NCI-H748 treated with DMSO at 0.1 percent for 48 hours (cell line): ENCODE measurements at places on chromosomes 16 and 17.

DNA sequence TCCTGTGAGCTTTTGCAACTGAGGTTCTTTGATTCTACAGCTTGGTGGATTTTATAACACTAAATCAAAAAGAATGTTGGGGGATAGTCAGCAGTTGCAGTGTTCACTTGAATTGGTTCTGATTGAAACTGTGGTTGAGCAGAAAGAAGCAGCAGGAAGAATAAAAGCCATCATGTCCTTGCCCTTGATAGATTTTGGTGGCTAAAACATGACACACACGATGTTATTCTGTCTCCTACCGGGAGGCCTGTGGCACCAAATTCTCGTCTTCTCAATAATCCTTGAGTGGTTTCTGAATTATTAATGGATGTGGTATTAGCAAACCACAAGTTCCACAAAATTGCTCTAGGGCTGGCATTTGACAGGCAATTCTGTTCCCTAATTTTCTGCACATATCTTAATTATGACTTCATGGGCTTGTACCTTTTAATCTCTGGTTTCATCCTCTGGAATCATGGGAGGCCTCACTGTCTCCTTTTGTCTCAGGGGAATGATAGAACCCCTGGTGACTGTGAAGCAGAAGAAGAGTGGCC is 338.2 kb downstream of the SNX29 start:
- no peak for DNase-seq

GRCh38 chr17:41322094-41322902 is 6.8 kb upstream of the KRTAP17-1 start:
- DNase-seq, result peak; percentile 60

DNA sequence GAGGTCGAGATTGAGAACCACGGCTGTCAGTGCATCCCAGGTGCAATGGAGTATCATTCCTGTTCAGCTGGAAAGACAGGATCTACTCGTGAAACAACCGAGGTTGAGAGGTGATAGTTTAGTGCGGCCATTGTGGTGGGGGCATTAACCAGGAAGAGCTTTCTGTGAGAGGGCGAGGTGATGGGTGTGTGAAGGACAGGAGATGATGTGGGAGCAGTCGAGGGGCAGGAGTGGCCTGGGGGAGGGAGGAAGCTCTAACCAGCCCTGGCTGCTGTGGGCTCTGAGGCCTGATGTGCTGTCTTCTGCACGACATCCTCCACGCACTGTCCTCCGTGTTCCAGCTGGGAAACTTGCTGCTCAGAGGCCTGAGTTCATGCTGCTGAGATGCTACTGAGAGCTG is 22.0 kb downstream of the GOSR2 start:
- no peak for DNase-seq

DNA sequence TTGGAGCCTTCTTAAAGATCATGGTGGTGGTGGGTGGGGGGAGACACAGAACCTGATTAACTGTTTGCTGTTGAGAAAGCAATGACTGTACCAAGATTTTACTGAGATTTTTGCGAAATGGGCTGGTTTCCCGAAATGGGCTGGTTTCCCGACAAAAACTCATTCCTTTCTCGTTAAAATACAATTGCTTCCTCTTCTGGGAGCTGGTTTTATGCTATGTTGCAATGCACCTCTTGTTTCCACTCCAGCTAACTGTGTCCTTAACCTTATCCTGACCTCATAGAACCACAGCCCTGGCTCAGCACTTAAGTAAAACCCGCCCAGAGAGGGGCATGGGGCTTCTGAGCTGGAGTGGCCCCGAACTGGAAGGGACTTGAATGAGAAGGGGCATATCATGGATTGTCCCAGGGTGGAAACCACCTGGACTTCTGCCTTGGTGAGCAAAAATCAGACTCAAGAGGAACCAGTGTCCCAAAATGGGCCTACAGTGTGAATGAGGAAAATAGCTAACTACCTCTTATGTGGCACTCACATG is 20.9 kb downstream of the FAM20A start:
- DNase-seq, result no peak

DNA sequence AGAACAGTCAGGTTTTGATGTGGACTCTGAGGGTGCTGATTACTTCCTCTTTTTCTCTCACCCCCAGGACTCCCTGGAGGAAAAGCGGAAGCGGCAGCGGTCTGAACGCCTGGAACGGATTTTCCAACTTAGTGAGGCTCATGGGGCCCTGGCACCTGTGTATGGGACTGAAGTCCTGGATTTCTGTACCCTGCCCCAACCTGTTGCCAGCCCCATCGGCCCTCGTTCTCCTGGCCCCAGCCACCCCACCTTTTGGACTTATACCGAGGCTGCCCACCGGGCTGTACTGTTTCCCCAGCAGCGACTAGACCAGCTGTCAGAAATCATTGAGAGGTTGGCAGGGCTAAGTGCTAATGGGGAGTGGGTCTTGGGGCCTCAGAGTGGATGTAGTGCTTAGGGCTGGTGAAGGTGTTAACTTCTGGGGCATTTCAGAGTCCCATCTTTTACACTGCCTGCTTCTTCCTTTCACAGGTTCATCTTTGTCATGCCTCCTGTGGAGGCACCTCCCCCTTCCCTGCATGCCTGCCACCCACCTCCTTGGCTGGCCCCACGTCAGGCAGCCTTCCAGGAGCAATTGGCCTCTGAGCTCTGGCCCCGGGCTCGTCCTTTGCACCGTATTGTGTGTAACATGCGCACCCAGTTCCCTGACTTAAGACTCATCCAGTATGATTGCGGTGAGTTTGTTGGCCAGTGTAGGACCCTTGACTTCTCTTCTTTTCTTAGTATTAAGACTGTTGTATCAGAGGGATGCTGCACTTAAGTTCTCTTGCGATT is 19.1 kb upstream of the PHKG2 start:
- DNase-seq, result no peak

DNA sequence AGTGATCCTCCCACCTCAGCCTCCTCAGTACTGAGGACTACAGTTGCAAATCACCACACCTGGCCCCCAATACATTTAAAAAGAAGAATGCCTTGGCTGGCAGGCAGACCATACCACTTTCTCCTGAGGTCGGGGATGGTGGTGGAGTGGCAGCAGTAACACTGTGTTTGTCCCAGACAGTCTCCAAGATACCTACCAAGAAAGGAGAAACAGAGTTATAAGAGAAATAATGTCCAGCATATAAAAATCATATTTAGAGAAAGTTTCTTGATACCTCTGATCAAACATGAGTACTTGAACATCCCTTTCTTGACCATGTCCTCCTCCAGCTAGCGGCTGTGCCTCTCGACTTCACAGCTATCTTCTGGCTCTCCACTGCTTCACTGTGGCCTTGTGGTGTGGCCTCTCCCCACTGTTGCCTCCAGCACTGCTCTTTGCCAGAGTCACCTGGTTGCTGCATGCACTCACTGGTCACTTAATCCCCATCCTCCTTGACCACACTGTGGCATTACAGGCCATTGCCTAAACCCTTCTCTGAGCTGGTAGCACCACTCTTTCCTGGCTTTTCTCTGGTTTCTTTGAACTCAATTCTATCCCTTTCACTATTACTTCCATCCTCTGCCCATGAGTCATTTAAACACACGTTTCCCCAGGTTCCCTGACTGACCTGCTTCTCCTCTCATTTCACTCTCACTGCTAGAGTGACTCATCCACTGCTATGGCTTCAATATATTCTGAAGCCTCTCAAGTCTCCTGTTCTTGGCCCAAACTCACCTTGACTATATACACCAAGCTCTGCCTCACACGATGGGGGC is 45.2 kb downstream of the XPO6 start:
- no peak for DNase-seq

DNA sequence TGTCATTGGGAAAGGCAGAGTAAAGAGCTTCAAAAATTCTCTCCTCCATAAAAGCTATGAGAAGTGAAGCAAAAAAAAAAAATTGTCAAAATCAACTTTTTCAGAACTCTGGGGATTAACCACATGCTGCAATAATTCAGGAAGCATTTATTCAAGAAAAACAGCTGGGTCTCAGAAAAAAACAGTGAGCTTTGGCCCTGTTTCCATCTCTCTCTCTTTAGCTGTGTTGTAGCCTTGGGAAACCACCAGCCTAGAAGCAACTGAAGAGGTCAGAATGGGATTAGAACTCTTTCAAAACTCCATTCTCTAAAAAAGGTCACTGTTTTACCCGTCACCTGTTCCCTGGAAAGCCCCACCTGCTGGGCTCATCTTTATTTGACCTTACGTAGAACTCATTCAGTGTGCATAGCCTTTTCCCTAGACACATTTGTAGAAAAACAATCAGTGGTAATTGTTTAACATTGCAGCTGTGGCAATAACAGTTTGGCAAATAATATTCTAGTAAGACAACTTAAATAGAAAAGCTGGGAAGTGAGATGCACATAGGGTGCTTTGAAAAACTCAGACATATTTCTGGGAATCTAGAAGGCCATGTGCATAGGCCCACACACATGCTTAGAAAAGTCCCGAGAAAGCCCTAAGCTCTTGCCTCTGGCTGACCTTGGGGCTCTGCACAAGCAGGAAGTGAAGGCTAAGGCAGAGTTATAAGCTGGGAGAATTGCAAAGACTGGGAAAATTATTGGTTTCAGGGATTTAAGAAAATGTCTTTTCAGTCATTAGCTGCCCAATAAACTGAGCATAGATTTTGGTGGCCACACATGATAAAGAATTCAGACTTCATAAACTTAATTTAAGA is 18.0 kb downstream of the SLC5A11 start:
- no peak for DNase-seq

GRCh38 chr17:27989046-27989445 is 53.4 kb upstream of the NLK start:
- no peak for DNase-seq

GRCh38 chr16:27851586-27851985 is 211.9 kb downstream of the GSG1L start:
- DNase-seq, result no peak

GRCh38 chr17:54838651-54839421 is 61.8 kb upstream of the TOM1L1 start:
- no peak for DNase-seq

- DNase-seq, result peak; percentile 21
Measured at GRCh38 chr17:43006639-43007551, at the start of gene IFI35. Gene IFI35 (plus strand): TSS chr17:43006784. CDS start chr17:43006948, 164 bp downstream.

GRCh38 chr17:82596837-82597672 is 51.2 kb downstream of the WDR45B start:
- DNase-seq, result no peak

DNA sequence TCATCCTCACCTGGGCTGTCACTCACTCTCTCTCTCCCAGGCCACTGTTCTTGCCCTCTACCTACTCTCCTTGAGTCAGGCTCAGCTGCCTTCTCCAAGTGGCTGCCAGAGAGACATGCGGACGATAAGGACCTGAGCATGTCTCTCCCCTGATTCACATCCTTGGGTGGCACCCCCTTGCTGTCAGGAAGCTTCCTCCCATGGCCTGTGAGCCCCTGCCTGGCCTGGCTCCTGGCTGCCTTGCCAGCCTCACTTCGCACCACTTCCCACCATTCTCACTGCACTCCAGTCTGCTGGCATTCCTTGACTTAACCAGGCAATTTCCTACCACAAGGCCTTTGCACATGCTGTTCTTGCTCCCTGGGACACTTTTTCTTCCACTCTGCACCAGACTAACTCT is 2.7 kb upstream of the ALDH3A1 start:
- no peak for DNase-seq

DNA sequence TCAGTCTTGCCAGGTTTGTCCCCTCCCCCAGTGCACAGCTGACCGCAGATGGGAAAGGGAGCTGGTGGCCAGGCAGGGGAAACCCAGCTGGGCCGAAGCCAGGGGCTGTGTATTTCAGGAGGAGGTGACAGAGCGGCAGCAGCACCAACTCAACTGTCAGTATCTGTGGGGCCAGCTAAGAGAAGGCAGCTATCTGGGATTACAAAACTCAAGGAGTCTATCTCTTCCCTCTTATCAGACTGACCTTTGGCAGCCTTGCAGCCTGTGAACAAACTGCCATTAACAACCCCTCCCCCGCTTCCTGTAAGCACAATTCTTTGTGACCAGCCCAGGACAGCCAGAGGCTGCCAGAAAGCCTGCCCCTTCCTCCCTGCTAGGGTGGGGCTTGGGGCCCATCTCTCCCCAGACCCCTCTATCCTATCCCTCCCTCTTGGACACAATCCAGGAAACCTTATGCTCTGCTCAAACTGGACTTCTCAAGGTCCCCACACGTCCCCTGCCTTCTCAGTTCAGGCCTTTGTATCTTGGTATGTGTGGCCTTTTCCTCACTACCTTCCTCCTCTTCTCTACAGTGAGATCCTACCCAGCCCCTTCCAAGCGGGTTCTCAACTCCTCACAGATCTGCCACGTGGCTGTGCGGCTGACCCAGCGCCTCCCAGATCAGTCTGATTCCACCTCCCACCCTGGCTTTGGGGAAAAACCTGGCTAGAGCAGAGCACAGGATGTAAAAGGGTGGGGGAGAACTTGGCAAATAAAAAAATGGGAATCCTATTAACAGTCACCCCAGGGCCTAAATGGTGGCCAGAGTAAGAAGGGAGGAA is 10.5 kb downstream of the ST3GAL2 start:
- no peak for DNase-seq

DNA sequence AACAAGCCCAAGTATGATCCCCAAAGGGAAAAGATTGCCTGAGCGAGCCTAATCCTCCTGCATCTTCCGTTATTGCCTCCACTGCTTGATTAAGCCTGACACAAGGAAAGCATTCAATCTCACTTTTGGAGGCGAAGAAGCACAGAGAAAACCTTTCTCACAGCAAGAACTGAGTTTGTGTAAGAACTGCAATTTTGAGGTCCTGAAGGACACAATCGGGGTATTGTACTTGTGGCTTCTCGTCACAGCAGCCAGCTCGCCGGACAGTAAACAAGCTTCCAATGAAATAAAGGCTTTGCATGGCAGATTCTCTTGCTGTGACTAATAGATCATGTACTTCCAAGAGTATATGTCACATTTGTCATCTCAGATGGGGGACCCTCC is 18.7 kb upstream of the FOXF1 start:
- no peak for DNase-seq

DNA sequence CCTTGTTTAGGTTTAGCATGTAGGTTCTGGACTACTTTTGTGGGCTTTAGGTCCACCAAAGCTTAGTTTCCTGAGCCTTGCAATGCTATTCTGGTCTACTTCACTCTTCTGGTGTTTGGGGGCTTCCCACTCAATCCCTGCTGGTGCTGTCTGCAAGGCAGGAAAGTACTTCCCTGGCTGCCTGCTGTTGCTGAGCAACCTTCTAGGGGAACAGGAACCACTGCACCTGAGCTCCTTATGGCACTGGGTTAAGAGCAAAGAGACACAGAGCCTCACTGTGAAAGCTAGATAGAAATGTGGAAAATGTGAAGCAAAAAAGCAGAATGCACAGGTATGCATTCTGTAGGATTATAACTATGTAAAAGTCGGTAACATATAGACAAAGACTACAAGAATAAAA is 17.0 kb downstream of the MPO start:
- no peak for DNase-seq

- no peak for DNase-seq
Measured at GRCh38 chr17:18362698-18363100, 651 bp downstream of the SHMT1 start.

DNA sequence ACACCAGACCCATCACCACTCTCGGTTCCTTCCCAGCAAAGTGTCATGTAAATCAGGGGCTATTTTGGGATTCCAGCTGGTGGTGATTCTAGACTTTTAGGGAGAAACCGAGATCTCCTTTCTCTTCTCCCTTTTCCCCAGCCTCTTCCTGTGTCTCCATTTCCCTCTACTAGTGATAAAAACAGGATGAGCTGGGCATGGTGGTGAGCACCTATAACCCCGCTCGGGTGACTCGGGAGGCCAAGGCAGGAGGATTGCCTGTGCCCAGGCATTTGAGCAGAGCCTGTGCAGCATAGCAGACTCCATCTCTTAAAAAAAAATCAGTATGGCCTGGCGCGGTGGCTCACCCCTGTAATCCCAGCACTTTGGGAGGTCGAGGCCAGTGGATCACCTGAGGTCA is 6.1 kb downstream of the TBX21 start:
- DNase-seq, result no peak
